ENCODE measurements at places on chromosomes 12 and 14.

GRCh38 chr14:39581474-39581873 lies 149.2 kb upstream of the FBXO33 start:
- DNase-seq: peak; percentile 47

- DNase-seq: no peak
Measured at GRCh38 chr12:74626397-74626796, 88.8 kb downstream of the ATXN7L3B start.

- DNase-seq: no peak
Measured at GRCh38 chr14:38404100-38404541, 148.2 kb upstream of the CLEC14A start.

DNA sequence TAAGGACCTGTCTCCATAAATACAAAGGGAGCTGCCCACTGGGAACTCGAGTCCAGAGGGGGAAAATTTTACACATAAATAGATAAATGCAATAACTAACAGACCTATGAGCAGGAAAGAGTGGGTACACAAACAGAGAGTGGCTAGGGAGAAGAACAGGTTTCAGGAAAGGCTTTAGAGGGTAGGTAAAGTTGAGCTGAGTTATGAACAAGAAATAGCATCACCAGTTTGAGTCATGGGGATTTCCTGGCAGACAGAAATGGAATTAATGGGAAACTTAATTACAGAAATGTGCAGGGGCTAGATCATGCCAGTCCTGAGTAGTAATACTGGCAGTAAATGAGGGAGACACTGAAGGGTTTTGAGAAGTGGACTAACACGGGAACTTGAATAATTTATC lies 58.0 kb upstream of the CCDC175 start:
- no peak for DNase-seq

DNA sequence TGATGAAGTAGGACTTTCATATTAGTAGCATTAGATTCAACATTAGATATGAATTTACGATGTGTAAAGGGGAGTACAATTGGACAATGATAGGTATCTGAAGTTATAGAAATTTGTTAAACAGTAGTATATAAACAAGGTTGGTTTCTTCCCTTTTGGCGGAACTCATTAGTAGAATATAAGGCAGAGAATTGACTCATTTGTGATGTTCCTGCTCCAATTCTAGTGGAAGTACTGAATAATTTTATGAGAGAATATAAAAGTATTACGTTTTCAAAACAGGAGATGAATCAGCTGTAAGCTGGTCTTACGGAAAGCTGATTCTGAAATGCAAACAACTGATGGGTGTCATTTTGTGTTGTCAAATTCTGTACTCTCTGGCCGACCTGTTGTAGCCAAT lies 13.4 kb downstream of the ZC3H14 start:
- no peak for DNase-seq

GRCh38 chr12:42585841-42586216 lies 3.7 kb downstream of the PRICKLE1 start:
- no peak for DNase-seq
